ENCODE measurements at places on chromosomes 4 and X.

GRCh38 chr4:4919927-4920326, 60.5 kb downstream of the MSX1 start:
- no peak for DNase-seq

- no peak for DNase-seq
These were observed 2.2 kb upstream of the MSANTD1 start for GRCh38 chr4:3246458-3247398.

DNA sequence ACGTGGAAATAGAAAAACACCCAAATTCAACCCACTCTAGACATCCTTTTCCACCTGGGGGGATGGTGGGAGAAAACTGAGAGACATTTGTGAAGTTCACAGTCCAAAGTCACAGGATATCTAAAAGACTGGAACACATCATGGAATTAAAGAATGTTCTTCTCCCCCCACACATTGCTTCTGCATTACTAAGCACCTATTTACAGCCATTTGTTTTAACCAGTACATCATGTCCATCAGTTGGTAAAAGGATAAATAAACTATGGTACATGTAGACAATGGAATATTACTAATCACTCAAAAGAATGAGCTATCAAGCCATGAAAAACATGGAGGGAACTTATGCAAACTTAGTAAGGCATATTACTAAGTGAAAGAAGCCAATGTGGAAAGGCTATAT, 185.5 kb upstream of the ANXA10 start:
- DNase-seq: no peak

DNA sequence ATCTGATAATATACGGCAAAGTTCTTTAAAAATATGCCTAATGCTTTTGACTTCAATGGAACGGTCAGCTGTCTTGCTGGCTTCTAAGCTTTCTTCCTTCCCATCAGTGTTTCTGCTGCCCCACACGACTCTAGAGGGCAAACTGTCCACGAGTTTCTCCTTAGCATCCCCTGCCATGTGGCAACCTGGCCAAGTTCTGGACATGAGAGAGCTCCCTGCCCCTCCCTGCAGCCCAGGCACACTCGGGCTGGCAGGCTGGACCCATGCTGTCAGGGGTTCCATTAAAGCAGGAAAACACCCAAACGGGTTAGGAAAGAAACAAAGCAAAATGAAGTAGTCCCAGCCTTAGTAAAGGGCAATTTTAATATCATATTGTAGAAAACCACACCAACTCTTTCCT, 38.8 kb downstream of the KDR start:
- no peak for DNase-seq

DNA sequence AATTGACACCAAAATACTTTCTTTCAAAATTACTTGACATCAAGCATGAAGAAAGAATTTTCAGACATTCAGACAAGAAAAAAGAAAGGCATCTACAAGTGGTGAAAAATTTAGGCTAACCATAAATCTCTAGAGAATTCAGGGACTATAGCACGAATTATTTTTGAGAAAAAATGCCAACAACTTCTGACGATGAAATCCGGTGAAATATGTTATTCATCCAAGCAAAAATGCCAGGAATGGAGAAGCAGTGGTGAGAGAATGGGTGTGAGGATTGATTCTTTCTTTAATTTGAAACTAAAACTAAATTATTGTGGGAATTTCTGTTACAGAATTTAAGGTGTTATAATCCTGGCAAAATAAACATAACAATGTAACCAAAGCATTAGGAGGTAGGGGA, 69.4 kb upstream of the SORBS2 start:
- DNase-seq: no peak

DNA sequence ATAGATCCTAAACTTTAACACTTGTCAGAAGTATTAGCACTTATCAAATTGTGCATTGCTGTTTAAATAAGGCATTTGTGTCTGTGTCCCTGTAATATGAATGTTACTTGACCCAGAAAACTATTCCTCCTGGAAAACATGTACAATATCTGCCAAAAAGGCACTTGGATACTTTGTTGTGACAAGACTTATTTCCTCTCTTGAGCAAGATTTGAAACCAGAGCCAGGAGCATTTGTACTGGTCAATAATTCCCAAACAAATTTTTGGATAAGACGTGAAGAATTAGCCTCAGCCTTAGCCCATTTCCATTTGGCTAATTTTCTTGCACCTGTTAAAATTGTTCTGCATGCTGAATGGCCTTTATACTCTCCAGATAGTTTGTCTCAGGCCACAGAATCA, 176.3 kb upstream of the GK2 start:
- no peak for DNase-seq

DNA sequence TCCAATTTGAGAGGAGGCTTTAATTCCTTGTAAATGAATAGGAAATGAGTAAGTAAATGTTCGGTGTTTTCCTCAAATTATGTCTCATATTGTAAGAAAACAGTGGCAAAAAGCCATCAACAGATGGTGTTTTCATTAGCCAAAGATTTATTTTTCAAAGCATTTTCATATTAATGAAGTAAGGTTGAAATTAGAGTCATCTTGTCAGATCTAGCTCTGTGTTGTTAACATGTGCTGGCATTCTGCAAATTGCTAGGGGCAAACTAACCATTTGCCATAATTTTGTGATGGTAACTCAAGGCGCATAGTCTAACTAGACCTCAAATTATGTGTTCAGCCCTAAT, 24.7 kb downstream of the MID2 start:
- DNase-seq: no peak

DNA sequence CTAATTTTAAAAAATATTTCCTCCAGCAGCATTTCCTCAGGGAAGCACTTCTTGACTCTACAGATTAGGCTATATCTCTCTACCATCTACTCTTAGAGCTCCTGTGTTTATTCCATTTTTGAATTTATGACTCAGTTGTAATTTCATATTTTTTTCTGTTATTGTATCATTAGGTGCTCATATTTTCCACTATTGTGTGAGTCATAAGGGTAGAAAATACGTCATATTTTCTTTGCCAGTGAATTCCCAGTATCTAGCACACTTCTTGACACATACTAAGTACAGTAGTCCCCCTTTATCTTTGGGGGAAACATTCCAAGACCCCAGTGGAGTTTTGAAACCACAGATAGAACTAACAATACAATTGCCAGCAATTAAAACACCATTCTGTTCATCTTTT, 431.2 kb downstream of the GASK1B start:
- DNase-seq: no peak

DNA sequence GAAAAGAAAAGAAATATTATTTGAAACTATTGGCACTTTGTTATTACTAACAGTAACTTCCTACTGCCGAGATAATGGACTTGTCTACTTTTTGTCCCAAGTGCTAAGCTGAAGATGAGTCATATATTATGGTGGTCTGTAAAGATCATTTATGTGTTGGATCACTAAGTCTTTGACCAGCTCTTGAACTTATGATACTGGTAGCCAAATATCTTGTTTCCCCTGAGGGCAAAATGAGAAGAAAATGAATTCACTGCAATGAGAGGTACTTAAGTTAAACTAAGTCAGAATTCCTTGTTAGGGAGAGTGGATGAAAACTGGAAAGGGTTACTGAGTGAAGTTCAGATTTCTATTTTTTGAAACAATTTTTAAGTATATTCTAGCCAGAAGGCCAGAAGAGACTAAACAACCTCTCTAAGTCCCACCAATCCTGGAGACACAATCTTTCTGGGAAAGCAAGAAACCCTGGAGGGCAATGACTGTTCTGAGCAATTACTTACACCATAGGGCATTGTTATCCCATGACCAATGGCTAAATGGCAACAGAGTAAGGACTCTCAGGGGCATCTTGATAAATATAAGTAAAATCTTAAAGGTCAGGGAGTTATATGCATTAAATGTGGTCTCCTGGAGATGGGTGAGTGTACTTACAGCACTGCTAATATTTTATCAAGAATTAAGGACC, 287.7 kb downstream of the STIM2 start:
- DNase-seq: no peak
